AG09309 (cell line): ENCODE measurements at places on chromosomes 12 and 14.

- DNase-seq, result no peak
These were observed 49.5 kb downstream of the SLC2A13 start for GRCh38 chr12:40056373-40056772.

DNA sequence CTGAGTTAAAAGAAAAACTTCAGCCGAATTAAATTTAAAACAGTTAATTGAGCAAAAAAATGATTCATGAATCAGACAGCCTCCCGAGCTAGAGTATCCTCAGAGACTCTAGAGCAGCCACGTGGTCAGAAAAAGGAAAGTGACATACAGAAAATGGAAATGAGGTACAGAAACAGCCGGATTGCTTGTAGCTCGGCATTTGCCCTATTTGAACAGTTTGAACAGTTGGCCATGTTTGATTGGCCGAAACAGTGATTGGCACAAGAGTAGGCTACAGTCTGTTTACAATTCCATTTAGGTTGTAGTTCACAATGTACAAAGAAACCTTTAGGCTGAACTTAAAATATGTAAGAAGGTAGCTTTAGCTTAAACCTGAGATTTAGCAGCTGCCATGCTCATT is 12.9 kb upstream of the OXA1L start:
- DNase-seq, result no peak

DNA sequence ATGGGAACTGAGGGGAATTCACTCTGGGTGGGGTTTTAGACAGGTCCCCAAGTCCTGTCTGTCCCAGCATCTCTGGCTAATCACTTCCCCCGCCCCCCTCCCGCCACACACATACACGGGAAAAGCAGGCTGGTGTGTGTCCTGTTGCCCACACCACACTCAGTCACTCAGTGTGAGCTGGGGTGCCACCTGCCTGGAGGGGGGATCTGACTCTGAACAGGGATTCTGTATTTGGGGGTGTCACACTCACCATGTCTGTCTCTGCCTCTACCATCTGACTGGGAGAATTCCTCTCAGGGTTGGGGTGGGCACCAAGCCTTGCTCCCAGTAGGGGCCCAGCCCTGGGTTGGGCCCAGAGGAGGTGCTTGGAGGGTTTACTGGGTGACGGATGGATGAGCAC is 31.1 kb downstream of the SH2B3 start:
- no peak for DNase-seq

DNA sequence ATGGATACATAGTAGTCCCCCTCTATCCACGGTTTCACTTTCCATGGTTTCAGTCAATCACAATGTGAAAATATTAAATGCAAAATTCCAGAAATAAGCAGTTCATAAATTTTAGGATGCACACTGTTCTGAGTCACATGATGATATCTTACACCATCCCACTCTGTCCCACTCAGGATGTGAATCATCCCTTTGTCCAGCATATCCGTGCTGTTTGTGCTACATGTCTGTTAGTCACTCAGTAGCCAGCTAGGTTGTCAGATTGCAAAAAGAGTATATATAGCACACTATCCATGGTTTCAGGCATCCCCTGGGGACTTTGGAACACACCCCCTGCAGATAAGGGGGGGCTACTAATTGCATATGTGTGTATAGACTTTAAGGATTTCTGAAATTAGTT is 8.1 kb upstream of the NAA30 start:
- DNase-seq, result peak; percentile 61

- DNase-seq, result no peak
These were observed 10.8 kb downstream of the SMIM41 start for GRCh38 chr12:52090291-52090690.

DNA sequence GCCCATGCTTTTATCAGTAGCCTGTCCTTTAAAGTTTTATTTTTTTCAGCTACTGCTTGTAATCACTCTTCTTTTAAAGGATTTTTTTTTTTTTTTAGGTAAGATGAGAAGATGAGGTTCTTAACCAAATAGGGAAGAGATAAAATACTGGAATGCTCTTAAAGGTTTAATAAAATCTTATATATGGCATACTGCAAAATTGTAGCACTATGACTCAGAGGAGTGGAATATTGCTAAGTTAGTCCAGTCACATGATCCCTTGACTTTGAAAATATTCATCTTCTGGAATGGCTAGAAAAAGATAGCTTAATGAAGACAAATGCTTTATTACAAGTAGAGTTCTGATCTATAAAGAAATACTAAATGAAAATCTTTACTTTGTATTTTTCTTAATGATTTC is 116.6 kb downstream of the NAV3 start:
- no peak for DNase-seq

DNA sequence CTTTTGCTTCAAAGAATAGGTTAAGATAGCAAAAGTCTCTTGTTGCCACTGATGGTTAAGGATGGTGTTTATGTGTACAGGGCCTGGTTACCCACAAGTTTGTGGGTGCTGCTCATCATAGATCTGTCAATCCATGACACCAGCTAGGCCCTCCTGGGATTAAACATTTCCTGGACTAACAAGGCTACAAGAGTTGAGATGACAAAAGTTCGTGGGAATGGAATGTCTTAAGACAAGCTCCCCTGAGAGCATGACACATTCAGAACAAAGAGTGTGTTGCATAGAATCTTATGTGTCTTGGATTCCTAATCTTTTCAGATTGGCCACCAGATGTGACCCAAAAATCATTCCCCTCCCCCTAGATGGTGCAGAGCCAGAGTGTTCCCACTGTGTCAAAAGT is 592.5 kb upstream of the USP15 start:
- no peak for DNase-seq

DNA sequence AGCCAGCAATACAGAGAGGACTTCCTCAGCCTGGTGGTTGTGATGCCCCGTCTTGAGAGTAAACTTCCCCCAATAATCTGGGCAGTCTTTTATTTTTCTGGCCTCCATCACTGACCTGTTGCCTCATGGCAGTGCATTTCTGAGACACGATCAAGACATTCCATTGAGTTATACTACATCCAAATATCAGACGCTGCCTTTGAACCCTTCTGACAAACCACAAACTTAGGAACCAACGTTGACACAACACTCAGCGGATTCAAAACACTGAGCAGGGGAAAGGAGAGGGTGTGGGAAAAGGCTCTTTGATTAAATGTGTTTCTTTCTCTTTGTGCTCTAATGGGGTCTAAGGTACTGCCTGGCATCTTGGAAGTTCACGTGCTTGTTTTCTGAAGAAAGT is 100.7 kb upstream of the TBX5 start:
- no peak for DNase-seq

- DNase-seq, result no peak
These were observed 92.0 kb downstream of the RFLNA start for GRCh38 chr12:124386661-124387527.

DNA sequence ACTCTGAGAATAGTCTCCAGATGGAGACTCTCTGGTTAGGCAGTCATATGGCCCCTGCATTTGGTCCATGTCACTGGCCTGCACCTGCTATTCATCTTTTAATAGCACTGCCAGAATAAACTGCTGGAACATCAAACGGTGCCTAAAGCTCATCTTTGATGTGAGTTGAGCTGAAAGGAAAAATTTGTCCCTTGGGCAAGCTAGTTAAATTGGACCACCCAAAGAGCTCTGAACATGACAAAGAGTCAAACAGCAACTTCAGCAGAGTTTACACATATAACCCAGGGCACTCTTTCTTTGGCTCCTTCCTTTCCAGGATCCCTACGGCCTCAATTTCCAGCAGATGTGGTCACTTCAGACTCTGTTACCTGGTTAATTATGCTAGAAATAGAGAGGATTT is 269.9 kb downstream of the RPL10L start:
- no peak for DNase-seq

- DNase-seq, result no peak
These were observed 884 bp downstream of the CAPRIN2 start for GRCh38 chr12:30753751-30754382.

- DNase-seq, result no peak
These were observed 14.6 kb downstream of the RAPGEF3 start for GRCh38 chr12:47744005-47744651.
